Mesothelial cell of epicardium (in vitro differentiated cells): ENCODE measurements at places on chromosomes 16 and 17. TPM values are rescaled to one million over a fixed set of nuclear protein-coding genes. Genes with fewer than 3 reads are reported as not detected.

PHF12 gene
- 60.1 to 69.3 TPM (median 60.3 TPM) in 3 replicates for total RNA-seq

AURKB gene
- 33.1 to 37.4 TPM (median 37.3 TPM) in 3 replicates for total RNA-seq

- no peak for DNase-seq
- no peaks in the 10 kb centered on the region for H3K36me3 ChIP-seq
- H3K27me3 ChIP-seq, result no peaks in the 10 kb centered on the region
- H3K4me3 ChIP-seq, result no peak overlapping the region
- H3K27ac ChIP-seq, result no peak overlapping the region
These were observed 35.4 kb upstream of the ADORA2B start for GRCh38 chr17:15909481-15909991.

DNA sequence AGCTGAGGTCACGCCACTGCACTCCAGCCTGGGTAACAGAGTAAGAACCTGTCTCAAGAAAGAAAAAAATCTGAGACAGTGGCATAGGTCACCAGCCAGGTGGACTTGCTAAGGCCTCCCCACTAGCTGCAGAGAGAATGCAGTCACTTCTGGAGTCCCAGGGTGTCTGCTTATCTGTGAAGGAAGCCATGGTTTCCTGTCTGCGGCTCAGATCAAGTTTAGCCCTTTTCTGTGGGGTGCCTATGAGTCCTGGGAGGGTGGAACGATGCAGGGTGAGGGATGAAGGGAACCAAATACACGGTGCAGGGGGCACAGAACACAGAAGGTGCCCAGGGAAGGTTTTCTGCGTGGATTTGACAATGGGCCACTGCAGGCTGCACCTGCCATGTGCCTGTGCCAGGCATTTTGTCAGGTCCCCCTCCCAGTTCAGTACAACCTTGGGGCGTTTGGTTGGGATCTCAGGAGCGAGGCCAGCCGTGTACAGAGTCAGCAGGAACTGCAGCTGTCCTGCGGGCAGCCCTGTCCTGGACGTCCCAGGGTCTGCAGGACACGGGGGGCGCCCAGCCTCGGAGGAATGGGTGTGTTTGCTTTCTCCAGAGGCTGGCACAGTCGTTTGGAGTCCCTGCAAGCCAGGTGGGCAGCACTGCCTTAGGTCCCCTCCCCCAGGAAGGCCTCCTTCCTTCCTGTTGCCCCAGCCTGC is 41.8 kb downstream of the RAB11FIP4 start:
- H3K27me3 ChIP-seq, result peaks cover 35% of the 10 kb centered on the region
- no peak overlapping the region for H3K4me3 ChIP-seq
- DNase-seq, result no peak
- no peaks in the 10 kb centered on the region for H3K4me1 ChIP-seq

- H3K4me1 ChIP-seq, result peaks cover 5% of the 10 kb centered on the region
- no peaks in the 10 kb centered on the region for H3K27me3 ChIP-seq
- H3K27ac ChIP-seq, result peak overlapping the region; percentile 14
These were observed 95.2 kb downstream of the CCDC182 start for GRCh38 chr17:57649731-57650484.

DNA sequence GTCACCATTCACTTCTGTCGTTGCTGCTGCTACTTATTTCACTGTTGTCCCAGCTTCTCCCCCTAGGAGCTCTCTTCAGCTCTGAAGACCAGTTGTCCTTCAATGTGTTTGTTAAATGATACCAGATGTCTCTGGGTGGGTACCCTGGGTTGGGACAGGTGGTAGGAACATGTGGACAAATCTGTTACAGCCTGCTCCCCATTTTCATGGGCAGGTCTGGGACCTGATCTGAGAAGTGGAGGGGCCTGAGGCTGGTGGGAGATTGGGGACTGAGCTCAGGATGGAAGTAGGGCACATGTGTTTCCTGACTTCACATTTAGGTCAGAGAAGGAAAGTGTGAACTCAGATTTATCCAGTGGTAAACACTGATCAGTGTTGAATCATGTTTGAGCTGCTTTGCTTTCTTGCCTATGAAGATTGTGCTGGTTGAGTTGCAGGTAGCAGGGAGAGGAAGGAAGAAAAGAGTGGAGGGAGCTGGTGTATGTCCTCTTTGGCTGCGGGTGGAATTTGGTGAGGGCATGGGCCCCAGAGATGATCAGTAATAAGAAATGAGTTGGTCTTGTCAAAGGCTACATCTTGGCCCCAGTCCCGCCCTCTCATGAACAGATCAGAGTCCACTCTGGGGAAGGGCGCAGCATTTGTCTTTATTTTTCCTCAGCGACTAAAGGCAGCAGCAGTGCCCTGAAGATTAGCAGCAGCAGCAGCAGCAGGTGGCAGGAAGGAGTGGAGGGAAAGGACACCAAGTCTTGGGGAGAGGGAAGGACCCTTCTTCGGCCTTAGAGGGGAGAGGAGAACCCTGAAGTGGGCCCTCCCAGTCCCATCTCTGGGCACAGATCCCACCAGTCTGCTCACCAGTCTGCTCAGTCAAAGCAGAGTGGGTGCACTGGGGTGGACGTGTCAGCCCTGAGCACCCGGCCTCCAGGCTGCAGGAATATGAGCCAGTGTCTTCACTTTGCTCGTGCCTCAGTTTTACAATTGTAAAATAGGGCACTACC is 6.1 kb upstream of the EFTUD2 start:
- H3K4me1 ChIP-seq, result peaks cover 1% of the 10 kb centered on the region
- H3K36me3 ChIP-seq, result no peaks in the 10 kb centered on the region
- H3K27ac ChIP-seq, result no peak overlapping the region
- no peak for DNase-seq

DNA sequence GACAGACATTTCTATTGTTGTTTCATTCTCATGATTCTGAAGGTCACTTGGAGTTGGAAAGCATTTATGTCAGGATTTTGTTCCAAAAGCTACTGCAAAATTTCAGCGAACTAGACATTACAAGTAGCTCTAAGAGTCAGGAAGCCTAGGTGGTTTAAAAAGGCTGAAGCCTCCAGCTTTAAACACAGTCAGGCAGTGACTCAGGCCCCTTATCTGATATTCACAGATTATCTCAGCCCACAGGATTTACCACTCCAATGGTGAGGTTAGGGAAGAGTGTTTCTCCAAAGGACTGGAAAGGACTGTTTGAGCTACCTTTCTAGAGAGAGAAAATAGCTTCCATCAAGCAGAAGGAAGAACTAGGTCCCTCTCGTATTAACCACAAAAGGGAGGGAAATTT is 624.4 kb upstream of the C16orf82 start:
- no peaks in the 10 kb centered on the region for H3K36me3 ChIP-seq
- DNase-seq, result no peak
- peaks cover 17% of the 10 kb centered on the region for H3K4me1 ChIP-seq
- H3K27ac ChIP-seq, result no peak overlapping the region
- H3K4me3 ChIP-seq, result no peak overlapping the region
- no peaks in the 10 kb centered on the region for H3K27me3 ChIP-seq

DNA sequence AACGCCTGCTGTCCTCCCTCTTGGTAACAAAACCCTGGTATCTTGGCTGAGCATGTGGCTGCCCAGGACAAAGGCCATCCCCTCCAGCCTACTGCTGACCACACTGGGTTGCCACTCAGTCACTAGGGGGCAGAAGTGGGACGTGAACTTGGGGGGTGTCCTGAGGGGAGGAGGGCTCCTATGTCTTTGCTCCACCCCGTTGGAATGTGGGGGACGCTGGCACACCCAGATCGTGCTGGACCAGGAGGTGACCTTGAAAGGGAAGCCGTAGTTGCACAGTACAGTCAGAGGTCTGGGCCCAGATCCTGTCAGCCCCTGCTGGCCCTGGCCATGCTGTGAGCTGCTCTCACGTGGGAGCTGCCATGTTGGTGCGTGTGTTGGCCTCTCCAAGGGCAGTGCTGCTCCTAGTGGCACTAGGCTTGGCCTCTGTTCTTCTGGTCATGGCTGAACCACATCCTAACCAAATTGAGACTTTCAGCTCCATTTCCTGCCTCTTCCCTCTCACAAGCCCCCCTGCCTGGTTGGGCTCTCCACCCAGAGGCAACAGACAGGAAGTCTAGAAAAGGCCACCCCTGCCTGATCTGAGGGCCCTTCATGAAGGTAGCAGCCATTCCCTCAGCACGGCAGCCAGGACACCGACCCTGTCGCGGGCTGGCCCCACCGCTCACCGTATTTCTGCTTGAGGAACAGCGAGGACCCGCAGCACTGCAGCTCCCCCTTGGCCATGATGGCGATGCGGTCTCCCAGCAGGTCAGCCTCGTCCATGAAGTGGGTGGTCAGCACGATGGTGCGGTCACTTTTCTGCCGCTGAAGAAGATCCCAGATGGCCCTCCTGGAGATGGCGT is 29.0 kb upstream of the RNPS1 start:
- H3K4me1 ChIP-seq, result no peaks in the 10 kb centered on the region
- peaks cover 9% of the 10 kb centered on the region for H3K27me3 ChIP-seq
- H3K4me3 ChIP-seq, result no peak overlapping the region

DNA sequence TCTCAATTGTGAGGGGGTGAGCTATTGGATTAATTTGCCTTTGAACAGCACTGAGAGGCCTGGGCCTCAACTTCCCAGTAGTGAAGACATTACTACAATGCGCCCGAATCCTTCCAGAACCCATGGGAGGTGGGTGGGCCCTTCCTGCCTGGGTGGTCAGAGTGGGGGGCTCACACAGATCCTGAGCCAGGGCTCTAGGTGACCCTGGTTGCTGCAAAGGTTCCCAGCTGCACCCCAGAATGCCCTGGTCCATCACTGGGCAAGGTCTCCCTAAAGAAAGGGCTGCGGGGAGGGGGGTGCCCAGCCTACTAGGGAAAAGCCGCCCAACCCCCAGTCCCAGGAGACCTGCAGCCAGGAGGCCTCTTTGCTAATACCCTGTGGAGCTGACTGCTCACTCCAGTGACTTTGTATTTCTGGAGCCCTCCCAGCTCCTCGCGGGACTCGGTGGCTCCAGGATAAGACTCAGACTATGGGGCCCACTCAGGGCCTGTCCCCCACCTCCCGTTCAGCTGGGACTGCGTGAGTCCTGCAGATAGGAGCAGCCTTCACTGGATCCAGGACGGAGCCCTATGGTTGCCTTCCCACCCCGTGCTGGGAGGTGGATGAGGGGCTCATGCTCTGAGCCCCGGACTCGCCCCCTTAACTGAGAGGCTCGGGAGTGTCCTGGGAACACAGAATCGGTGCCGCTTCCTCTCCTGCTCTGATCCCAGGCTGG is 40.2 kb downstream of the SLC7A5 start:
- no peaks in the 10 kb centered on the region for H3K36me3 ChIP-seq
- no peaks in the 10 kb centered on the region for H3K27me3 ChIP-seq
- DNase-seq, result no peak
- H3K4me3 ChIP-seq, result no peak overlapping the region
